Fibroblast of gingiva (primary cell): ENCODE measurements at places on chromosomes 2 and 18.

GRCh38 chr18:70195852-70196434, 9.5 kb downstream of the RTTN start:
- DNase-seq, result peak; percentile 54

DNA sequence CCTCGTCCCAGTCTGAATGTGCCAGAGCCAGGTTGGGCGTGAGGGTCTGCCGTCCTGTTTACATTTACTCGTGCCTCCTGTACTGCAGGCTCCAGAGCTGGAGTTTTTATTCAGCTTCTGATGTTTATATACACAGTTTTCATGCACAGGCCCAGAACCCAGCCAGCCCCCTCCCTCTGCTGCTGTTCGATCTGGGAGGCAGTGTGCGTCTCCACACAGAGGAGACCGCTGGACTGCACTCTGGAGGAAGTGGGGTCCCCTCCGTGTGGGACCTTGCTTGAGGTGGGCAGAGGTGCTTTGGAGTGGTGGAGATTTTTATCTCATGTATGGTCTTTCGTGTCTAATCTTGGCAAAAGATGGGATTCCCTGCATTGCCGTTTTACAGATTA, 90.6 kb downstream of the GLI2 start:
- no peak for DNase-seq

DNA sequence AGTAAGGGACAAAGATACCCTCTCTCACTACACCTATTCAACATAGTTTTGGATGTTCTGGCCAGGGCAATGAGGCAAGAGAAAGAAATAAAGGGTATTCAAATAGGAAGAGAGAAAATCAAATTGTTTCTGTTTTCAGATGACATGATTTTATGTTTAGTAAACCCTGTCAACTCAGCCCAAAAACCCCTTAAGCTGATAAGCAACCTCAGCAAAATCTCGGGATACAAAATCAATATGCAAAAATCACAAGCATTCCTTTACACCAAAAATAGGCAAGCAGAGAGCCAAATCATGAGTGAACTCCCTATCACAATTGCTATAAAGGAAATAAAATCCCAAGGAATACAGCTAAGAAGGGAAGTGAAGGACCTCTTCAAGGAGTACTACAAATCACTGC, 1130.7 kb upstream of the PIK3C3 start:
- DNase-seq, result no peak

- no peak for DNase-seq
Observed at GRCh38 chr2:161005170-161005569, 155.1 kb upstream of the TANK start.

- no peak for DNase-seq
Observed at GRCh38 chr2:79941179-79941578, 363.4 kb downstream of the LRRTM1 start.

DNA sequence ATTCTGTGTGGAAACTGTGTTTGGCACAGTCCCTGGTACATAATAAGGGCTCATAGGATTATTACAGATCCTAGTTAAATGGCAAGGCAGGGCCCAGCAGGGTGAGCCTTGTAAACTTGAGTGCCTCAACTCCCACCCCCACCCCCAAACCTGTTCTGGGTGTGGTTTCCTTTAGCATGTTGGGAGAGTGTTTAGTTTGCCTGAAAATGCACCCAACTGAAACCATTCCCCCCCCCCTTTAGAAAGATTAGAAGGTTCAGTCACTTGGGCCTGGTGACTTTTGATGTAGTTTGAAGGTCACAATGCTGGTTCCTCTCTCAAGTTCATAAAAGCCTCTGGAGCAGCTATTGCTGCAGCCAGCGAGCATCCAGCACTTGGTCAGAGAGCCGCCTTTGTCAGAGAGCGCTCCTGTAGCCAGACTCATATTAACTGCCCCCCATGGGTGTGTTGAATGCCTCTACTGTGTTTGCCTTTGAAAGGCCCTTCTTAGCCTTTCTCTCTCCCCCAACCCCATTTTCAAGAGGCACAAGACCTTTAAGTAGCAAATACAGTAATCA, 113.7 kb downstream of the SPTBN1 start:
- no peak for DNase-seq

GRCh38 chr2:149652926-149653325, 65.4 kb upstream of the MMADHC start:
- DNase-seq, result no peak

GRCh38 chr2:135002836-135003235, 44.4 kb downstream of the MAP3K19 start:
- no peak for DNase-seq

- DNase-seq, result no peak
Observed at GRCh38 chr2:82481207-82481606, 1977.9 kb downstream of the SUCLG1 start.

GRCh38 chr18:12333506-12334290, 25.7 kb downstream of the TUBB6 start:
- DNase-seq, result no peak

GRCh38 chr2:24937236-24937635, 17.2 kb upstream of the ADCY3 start:
- DNase-seq, result no peak

- no peak for DNase-seq
Observed at GRCh38 chr2:134155134-134155533, 98.7 kb upstream of the MGAT5 start.

GRCh38 chr18:75211002-75211621, 515 bp downstream of the TSHZ1 start:
- DNase-seq, result no peak

DNA sequence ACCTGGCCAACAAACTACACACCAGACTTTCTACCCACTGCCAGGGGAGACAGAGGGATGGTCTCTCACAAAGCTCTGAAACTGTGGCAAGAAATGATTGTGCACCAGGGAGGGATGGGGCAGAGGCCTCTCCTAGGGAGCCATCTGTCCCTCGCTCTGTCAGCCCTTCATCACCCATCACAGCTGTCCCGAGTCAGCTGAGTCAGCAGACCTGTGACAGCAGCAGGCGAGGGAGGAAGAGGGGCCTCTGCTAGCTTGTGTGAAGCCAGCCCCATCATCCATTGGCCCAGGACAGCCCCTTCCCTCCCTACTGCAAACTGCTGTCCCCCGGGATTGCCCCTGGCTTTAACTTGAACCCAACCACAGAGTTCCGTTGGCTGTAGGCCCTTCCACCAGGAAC, 5.0 kb downstream of the SH2D6 start:
- DNase-seq, result no peak

DNA sequence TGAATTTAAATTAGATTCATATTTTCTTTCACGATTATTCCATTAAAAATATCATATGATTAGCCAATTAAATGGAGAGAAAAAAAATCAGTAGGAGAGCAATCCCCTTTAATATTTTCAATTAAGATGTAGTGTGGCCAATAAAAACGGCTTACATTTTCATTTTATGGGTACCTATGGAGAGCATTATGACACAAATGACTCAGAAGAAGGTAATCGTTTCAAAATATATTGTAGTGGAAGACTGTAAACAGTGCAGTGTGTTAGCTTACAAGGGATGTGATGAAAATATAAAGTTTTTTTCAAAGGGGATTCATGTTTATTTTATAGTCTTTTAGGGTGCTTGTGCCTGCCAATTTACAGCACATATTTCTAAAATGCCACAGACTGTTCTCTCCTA, 1507.4 kb upstream of the CELF4 start:
- DNase-seq, result no peak

- DNase-seq, result no peak
Observed at GRCh38 chr18:23378302-23378686, 74.8 kb upstream of the RIOK3 start.

DNA sequence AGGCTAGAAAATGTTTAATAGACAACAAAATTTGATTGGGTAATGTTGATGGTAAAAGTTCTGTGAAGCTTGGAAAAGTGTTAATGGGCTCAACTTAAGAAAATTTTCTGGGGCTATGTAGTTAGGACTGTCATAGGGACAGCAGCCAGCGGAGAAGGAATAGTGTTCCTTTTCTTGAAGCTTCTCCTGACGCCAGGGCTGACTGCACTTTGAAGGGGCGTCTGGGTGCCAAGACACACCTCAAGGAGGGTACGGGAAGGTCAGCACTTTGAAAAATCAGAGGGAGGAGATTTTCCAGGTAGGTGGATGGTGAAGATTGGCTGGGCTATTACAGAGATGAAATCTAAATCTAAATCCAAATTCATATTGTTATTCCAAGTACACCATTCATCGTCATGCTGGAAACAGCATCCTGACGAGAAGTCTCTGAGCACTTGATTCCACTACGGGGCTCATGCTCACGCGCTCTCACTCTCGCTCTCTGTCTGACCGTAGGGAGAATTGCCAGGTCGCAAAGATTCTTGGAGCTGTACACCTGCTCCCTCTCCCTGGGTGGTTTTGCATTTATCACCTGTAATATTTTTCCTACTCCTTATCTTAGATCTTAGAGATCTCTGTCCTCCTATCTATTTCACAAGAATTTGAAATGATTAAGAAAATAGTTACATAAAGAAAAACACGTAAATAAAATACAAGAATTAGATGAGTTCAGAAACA, 91.0 kb downstream of the ITGB1BP1 start:
- no peak for DNase-seq

DNA sequence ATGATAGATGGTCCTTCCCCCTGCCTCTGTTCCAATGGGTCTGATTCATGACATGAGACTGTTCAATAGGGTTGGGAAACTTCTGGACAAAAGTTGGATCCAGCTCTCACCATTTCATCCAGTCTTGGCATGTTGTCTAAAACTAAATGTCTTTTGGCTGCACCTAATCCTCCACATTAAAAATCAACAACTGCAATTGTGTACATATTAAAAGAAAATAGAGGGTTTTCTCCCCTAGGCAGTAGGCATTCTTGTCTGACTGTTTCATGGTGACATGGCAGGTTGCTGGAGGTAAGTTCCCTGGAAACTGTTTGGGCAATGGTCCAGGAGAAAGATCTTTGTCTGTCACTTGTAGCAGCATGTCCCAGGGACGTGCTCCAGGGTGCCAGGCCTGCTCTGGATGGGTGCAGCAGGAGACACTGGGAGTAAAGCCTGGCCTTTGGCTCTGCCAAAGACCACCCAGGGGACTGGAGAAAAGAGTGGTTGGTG, 135.8 kb downstream of the TCF4 start:
- DNase-seq, result peak; percentile 29

DNA sequence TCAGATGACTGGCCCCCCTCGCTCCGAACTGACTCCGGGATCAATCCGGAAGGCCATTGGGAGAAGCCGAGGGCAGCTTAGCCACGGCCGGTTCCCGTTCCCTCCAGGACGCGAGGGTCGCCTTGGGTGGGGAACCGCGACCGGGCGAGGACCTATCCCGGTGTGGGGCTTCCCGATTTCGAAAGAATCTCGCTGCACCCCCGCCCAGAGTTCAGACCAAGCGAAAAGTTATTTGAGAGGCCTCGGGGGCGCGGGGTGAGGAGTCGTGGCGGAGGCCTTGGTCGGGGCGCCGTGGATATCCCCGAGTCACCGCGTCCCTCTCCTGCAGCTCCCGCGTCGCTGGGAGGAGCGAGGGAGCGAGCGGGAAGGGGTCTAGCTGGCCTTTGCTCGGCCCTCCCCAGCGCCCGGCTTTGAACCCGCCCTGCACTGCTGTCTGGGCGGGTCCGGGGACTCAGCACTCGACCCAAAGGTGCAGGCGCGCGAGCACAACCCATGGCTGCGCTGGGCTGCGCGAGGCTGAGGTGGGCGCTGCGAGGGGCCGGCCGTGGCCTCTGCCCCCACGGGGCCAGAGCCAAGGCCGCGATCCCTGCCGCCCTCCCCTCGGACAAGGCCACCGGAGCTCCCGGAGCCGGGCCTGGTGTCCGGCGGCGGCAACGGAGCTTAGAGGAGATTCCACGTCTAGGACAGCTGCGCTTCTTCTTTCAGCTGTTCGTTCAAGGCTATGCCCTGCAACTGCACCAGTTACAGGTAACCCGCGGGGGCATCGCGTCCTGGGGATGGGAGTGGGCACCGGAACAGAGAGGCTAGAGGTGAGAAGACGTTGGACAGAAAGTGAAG, at the start of gene CYP27A1:
Gene CYP27A1, plus strand, starts transcription at position 457 of the 837 bp plus-strand sequence. Its CDS starts 36 bp downstream, at position 493.
- peak; percentile 26 for DNase-seq

DNA sequence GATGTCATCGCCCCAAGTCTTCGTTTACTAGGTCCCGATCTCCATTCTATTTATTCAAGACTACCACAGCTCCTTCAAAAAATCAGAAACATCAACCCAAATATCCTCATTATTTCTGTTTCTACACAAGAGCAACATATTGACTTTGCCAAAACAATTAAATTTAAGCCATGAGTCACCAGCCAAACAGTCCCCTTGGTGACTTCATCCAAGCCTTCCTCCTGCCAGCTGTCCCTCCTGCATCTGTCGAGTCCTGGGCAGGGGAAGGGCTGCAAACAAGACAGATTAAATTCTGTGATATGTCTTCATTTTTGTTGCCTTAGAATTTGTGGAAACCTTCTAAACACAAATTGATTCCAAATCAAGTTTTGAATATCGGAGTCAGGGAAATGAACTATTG, 110.3 kb downstream of the SP3 start:
- peak; percentile 64 for DNase-seq

DNA sequence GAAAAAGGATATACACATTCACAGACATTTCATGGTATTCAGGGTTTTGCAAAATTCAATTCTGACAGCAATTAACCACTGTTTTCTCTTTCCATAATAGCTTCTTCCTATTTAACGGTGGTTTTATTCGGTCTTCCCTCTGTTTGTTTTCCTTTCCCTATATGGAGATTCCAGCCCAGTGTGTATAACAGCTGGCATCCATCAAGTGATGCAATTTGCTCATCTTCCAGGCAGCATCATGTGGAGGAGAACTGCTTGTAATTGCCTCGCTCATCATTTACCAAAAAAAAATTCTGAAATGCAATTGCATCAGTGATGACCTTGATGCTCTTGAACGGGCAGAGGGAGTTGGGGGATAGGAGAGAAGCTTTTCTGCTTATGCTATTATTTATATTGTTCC, 165.9 kb upstream of the PGAP1 start:
- peak; percentile 87 for DNase-seq

DNA sequence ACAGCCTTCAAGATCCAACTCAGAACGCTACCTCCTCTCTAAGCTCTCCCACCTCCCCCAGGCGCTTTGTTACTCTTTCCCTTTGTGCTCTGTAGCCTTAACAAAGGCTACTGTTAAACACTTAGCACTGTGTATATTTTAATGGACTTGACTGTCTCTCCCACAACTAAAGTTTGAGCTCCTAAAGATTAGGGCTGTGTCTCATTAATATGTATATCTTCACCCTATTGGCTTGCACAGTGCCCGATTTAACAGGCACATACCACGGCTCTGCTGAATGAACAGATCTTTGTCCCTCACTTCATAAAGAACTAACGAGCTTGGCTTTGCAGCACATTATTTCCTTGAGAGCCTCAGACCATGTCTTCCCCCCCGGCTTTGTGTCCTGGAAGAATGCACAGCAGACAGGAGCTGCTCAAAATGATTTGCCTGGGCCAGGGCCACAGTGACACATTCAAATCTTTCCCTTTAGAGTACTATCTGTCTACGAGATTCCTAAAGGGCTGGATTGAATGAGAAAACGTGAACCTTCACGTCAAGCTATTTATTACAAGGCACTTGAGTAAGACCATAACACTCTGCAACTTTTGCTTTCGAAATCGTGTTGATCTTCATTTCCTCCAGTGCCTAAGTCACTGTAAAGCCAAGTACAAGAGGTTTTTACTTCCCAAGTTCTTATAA, 22.1 kb downstream of the ABHD3 start:
- DNase-seq, result peak; percentile 73

GRCh38 chr2:85174943-85175342, 41.8 kb downstream of the TCF7L1 start:
- no peak for DNase-seq

- DNase-seq, result no peak
Observed at GRCh38 chr2:14673351-14673875, 40.9 kb downstream of the LRATD1 start.
